T-helper 9 cell (primary cell): ENCODE measurements at places on chromosomes 12 and 14.

DNA sequence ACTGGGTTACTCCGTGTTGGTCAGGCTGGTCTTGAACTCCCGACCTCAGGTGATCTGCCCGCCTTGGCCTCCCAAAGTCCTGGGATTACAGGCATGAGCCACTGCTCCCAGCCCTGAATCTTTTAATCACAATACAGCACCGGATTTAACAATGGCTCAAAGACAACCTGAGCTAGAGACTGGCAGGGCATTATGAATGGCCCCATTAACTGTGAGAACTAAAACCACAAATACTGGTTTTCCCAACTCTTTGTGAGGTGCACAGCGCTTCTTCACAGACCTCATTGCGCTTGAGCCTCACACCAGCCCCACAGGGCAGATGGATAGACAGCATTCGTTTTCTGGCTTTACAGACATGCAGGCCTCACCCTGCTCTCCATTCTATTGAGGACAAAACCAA, 107.0 kb upstream of the FKBP4 start:
- DNase-seq: no peak

- DNase-seq: no peak
Measured at GRCh38 chr14:24858052-24858451, 191.9 kb downstream of the STXBP6 start.

DNA sequence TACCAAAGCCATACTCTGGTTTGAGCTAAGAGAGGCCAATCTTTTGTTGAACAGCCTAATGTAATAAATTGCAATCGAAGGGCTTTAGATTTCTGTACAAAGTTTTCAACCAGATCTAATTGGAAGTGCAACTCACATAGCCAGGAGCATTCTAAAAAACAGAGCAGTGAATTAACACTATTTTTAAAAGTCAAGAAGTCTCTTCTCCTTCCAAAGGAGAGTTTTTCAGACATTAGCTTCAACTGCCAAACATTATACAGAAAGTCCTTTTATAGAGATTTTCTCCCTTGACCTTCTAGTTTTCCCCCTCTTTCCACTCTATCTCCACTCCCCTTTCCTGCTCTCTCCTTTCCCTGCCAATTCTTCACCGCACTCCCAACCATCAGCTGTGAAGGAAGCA, 259.6 kb downstream of the NOVA1 start:
- DNase-seq: no peak

GRCh38 chr12:128537668-128538067, 270.7 kb downstream of the TMEM132C start:
- DNase-seq: no peak

- no peak for DNase-seq
Measured at GRCh38 chr12:11954181-11954580, 116.6 kb upstream of the BCL2L14 start.

- DNase-seq: no peak
Measured at GRCh38 chr14:65255583-65256461, 153.5 kb upstream of the MAX start.

- DNase-seq: no peak
Measured at GRCh38 chr12:131381716-131382430, 329.0 kb upstream of the SFSWAP start.

DNA sequence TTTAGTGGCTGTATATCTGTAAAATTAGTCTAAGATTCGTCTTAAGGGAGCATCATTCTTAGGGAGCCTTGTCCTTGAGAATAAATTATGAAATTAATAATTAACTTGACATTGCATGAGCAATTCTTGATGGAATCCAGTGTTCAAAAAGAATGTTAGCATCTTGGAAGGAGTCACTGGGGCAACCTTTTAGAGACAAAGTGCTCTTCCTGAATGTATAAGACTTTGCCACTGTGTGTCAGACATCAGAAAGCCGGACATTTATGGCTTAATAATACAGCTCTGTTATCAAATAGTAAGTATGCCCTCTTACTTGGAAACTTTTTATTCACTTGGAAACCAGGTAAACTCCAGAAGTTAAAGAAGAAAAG, 83.3 kb downstream of the CCER1 start:
- DNase-seq: no peak

DNA sequence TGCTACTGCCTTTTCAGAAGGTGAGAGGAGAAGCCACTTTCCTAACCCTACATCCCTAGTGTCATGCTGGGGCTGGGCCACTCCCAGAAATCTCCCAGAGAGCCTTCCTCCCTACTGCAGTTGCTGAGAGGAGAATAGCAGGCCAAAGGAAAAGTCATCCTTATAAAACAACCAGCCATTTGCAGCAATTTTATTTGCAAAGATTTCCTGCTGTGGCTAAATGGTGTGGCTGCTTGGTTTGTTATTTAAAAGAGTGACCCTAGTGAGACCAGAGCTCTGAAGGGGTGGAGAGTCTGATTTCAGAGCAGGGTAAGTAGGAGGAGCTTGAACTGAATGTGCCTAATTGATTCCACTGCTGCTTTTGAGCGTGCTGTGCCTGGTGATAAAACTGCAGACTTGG, 232.0 kb downstream of the GRIN2B start:
- no peak for DNase-seq
